ENCODE measurements at places on chromosomes 3 and 15.
A peak's percentile ranks its signal among the peaks of the same experiment; 100 is the strongest.

GRCh38 chr15:62365795-62366442, 200.8 kb upstream of the C2CD4B start:
- DNase-seq = no peak

DNA sequence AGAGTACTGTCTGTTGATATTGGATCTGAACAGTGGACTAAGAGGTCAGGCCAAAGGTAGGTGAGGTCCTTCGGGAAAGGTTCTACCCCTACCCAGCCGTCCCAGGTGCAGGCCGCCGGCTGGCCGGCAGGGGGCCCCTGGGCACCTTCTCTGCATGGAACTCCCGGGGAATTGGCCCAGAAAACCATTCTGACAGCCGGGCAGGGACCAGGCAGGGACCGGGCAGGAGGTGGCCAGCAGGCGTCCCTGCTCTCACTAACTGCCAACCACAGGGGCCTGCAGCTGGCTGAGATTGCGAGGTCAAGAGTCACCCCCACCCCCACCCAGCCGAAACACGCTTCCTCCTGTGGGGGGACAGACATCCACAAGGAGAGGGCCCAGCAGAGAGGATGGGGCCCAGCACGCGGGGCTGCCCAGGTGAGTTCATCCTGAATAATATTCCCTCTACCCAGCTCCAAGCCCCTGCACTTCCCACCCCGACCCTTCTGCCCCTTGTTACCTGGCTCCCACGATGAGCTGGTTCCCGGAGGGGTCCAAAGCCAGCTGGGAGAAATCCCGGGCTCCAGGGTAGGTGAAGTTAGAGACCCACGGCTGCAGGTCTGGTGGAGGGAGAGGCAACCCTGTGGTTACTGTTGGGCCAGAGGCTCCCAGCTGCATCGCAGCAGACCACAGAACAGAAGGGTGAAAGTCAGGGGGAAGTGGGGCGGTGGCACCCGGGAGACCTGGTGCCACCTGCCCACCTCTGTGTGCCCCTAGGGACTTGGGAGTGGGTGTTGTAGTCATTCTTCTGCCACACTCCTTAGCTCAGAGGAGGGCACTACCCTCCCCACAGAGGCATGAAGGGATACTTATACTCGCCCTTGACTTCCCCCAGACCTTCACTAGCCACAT, 84.4 kb downstream of the SEMA5B start:
- peak; percentile 75 for DNase-seq

GRCh38 chr3:51568996-51569395, 30.5 kb downstream of the RAD54L2 start:
- DNase-seq = no peak

DNA sequence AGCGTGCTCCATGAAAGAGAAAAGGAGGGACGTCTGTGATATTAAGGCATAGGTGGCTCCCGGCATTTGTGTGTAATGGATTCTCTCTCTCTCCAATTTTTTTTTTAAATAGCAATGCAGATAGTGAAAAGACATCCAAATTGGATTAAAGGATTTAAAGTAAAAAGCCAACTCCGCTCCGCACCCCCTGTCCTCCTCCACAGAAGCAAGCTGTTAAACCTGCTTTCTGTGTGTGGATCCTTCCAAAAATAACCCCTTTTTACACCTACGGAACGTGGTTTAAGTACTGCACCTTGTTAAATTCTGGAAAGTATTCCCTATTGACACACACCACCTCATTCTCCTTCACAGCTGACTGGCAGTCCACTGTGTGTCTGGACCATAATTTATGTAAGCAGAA, 61.6 kb downstream of the ST8SIA2 start:
- no peak for DNase-seq

GRCh38 chr15:99614749-99615288, 49.0 kb downstream of the MEF2A start:
- DNase-seq = no peak

GRCh38 chr3:191424881-191425280, 36.1 kb upstream of the PYDC2 start:
- DNase-seq = no peak

GRCh38 chr3:88987776-88988175, 119.6 kb upstream of the EPHA3 start:
- no peak for DNase-seq

- no peak for DNase-seq
Measured at GRCh38 chr3:32436816-32437189, 45.1 kb downstream of the CMTM7 start.

GRCh38 chr3:48927928-48928327, 9.3 kb downstream of the ARIH2 start:
- no peak for DNase-seq

GRCh38 chr3:112411425-112411824, 78.5 kb downstream of the CD200 start:
- DNase-seq = no peak

DNA sequence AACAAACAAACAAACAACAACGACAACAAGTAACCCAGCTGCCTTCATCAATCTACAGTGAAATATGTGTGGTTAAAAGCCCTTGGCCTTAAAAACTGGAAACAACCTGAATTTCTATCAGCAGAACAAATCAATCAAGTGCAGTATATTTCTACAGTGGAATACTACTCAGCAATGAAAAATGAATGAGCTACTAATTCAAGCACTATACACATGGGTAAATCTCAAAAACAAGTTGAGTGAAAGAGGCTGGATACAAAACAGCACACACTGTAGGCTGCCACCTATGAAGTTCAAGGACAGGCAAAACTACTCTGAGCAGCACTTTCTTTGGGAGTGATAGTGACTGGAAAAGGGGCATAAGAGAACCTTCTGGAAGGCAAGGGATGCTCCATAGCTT, 395.5 kb upstream of the PROK2 start:
- DNase-seq = no peak
